ENCODE measurements at places on chromosomes 11 and 22.

DNA sequence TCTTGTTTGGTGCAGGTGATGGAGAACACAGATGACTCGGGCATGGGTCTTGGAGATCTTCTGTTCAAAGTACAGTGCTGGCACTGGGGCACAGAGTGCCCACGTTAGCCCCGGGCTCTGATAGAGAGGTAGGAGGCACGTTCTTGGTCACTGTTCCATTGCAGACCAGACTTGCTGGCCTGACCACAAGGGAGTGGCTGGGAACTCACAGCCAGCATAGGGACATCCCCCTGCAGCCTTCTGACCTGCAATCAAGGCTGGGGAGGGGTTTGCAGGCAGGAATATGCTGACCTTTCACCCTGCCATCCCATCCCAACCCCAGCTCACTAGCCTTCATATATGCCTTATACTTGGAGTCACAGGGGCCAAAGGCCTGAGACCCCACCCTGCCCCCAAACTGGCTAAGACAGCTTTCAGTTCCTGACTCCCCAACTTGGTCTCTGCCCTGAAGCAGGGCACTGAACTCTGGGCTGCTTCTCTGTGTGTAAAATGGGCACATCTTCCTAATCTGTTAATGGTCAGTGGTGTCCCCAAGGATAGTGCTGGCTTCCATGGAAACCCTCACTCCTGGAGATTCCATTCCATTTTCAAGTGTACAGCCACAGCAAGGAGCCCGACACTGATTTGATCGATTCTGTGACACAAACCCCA lies 4.6 kb downstream of the MRPL49 start:
- no peak for DNase-seq

GRCh38 chr22:24205438-24206195 lies 24.3 kb downstream of the SUSD2 start:
- DNase-seq: peak; percentile 54

- DNase-seq: no peak
These were observed 68.9 kb upstream of the RTL6 start for GRCh38 chr22:44566911-44567310.

DNA sequence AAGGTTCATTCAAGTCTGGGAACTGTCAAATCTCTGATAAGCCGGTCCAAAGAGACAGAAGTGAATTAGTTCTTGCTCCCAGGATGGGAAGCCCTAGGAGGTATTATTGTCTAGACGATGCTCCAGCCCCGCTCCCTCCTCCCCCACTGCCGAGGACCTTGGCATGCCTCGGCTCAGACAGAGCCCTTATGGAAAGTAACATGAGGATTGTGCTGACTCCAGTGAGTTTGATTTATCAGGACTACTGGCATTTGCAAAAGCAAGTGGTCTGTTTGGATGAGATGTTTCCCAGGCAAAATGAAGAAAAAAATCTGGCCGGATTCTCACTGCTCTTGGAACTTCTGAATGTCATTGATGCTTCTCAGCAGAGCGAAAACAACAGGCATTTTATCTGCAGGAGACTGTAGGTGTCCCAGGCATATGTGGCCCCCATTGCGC lies 341.0 kb downstream of the ETS1 start:
- DNase-seq: no peak

- no peak for DNase-seq
These were observed 713 bp upstream of the ARL14EP start for GRCh38 chr11:30322191-30322590.
